Large intestine (tissue), 12 donors: ENCODE measurements at places on chromosomes 5 and 9.
A peak's percentile ranks its signal among the peaks of the same experiment; 100 is the strongest.

- DNase-seq: no peak
Measured at GRCh38 chr9:88917375-88917774, 73.9 kb upstream of the S1PR3 start.

DNA sequence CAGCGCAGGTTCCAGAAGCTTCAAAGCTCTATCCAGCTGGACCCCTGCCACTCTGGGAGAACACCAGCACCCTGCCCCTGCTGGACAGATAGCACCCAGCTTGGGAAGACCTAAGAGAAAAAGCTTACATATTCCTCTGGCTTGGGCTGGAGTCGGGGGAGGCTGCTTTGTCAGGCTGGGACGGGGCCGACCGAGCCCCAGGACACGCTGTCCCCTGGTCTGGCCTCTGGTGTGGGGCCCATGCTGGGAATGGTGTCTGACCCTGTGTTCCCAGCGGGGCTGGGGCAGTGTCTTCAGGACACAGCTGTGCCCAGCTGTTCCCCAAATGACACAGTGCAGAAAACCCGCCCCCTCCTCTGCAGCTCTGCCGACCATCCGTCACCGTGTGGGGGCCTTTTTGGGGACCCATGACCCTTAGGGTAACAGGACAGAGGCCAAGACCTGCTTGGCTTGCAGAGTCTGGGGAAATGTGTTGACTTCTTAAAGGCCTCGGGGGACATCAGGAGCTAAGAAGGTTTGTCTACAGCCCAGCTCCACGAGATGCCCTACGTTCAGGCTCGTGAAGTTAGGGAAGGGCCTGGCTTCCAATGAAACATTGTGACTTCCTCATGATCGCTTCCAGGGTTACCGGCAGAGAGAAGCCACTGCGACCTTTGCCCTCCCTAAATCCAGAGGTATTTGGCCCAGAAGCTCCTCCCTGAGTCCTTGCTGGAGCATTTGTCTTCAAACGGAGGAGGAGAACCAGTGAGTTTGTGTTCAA lies 20.4 kb upstream of the SLC2A6 start:
- DNase-seq: no peak

GRCh38 chr5:107863125-107863524 lies 192.4 kb upstream of the EFNA5 start:
- no peak for DNase-seq

DNA sequence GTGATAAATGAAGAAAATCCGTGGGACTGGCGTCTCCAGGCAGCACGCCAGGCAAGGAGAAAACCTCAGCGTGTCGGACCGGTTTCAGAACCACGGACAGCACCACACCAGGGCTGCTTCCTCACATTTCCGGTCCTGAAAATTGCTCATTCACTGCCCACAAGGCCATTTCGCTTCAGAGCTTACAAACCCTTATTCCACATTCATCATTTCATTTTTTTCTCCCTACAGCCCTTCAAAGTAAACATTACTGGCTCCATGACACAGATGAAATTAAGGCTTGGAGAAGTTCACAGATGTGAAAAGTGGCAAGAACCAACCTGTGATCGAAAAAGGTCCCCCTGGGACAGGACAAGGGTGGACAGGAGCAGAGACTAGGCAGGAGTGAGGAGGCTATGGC lies 1.5 kb upstream of the GPRIN1 start:
- peak; percentile 50 for DNase-seq

GRCh38 chr9:35793461-35793860 lies 2.1 kb downstream of the NPR2 start:
- no peak for DNase-seq

DNA sequence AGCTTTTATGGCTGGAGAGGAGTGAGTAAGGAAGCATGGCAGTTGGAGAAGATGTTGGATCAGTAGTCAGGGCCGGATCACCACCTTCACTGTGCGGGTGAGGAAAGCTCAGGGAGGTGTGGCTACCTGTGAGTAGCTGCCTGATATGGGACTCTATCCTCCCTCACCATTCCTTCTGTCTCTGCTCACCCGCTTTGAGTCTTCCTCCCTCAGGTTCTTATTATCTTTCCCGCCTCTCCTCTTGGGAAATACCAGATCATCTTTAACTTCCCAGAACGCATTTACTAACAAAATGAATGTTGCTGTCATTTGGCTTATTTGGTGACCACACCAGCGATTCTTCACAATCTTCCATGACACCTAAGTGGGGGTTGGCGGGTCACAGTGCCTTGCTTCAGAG lies 140.7 kb upstream of the GPR151 start:
- DNase-seq: no peak

- DNase-seq: no peak
Measured at GRCh38 chr5:171868236-171868635, 82.6 kb downstream of the SMIM23 start.

DNA sequence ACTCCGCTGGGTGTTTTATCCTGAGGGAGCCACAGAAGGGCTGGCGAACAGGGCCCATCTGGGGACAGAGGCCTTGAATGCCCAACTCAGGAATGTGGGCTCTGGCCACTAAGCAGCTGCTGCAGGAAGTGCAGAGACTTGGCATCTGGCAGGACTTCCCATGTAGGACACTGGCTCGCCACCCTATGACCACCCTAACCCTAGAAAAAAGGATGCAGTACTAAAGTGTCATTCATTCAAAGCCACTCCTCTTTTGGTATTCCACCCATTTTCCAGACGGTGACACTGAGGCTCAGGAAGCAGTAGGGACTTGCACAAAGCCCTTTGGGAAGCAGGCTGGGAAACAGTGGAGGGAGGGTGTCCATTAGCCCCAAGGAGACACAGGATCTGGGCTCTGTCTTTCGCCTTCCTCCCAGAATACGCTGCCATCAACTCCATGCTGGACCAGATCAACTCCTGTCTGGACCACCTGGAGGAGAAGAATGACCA lies 3.0 kb downstream of the BBLN start:
- DNase-seq: no peak

- DNase-seq: peak; percentile 60
Measured at GRCh38 chr9:111661802-111662521, 557 bp downstream of the GNG10 start.

DNA sequence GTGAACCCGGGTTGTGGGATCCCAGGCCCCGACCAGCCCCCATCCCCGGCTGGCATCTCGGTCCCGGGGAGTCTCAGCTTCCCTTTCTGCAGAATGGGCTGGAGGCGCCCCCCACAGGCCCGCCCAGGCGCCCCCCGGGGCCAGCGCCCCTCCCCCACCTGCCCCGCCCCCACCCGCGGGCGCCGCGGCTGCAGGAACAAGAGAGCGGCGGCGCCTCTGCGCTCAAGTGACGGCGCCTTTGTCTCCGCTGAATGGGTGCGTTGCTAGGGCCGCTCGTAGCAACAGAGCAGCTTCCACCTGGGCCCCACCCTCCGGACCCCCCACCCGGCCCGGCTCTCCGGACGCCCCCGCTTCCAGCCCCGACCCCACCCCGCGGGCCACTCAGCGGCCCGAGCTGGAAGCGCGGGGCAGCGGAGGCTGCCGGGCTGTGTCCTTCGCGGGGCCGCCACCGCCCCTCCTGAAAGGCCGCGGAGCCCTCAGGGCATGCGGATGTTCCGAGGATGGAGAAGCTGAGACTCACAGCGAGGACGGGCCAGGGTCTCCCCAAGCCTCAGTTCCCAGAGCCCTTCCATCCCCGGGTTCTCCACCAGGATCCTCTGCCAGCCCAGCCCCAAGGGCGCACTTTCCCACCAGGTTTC lies 27.5 kb downstream of the ADGRD2 start:
- no peak for DNase-seq

GRCh38 chr5:155926031-155926430 lies 400.9 kb upstream of the SGCD start:
- DNase-seq: no peak

DNA sequence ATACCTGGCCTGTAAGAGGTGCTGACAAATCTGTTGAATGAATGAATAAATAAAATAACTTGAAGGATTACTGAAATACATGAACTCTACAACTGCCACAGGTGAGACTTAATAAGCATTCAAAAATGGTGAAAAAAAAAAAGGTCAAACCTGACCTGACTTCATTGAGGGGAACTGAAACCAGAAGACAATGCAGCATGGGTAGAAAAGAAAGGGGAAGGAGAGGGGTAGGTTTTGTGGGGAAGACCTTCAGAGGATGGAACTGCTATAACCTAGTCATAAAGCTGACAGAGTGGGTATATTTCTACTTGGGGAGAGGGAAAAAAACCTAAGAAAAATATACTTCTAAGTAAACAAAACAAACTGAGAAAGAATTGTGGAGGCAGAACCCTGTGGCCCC lies 56.6 kb downstream of the RASEF start:
- no peak for DNase-seq

DNA sequence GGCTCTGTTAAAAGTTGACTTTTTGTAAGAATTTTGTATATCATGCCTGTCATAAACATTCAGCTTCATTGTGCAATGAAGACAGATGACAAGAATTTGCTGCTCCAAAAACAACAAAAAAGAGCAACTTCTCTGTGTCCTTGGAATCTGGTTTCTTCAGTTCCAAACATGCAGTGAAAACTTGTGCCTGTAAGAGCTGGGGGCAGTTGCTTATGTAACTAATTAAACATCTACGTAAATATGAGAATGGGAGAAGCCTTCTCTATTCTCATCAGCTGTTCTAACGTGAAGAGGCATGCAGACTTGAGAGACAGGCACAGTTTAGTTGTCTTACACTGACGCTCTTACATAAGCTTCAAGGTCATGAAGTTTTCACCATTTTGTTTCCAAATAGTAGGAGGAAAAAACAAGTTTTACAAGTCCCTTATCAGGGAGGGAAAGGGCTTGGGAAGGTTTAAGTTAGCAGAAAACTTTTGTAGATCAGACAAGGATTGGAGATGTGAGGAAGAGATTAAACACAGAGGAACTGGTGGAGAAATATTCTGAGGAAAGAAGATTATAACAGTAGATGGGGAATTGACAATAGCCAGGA lies 170.4 kb downstream of the RFK start:
- DNase-seq: no peak

DNA sequence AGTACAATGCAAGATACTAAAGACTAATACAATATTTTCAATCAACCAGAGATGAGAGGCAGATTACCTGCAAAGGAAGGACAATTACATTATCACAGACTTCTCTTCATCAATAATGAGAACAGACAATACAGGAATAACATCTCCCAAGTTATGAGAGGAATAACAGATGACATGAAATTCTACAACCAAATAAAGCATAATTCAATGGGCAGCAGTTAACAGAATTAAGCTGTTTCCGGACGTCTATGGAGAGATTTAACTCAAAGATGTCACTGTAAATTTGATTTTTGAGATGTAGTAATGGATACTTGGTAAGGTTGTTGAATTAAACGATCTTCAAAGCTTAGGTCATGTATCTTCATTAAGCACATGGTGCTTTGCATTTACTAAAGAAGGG lies 19.8 kb upstream of the PARP8 start:
- DNase-seq: no peak

DNA sequence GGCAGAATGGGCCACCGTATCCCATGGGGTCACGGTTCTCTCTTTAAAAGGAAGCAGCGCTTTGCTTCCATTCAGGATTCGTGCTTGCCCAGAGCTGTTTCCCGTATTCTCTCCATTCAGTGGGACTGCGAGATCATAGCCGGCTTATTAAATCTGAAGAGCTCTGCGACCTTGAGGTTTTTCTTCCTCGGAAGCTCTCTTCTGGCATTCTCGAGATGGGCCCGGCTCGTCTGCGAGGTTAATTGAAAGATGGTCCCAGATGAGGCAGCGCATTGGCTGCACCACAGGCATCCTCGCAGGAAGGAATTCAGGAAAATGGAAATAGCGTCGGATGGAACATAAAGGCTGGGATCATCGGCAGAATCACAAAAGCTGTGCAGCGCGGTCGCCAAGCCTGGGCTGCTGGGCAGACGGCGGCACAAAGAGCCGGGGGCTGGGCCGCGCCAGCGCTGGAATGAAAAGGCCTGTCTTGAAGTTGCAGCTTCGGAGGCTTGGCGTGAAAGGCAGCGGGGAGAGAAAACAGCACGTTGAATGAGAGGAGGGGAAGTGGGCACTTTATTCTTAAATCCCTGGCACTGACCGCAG lies 236.2 kb downstream of the IRX2 start:
- no peak for DNase-seq

GRCh38 chr9:91954841-91955471 lies 4.9 kb upstream of the ROR2 start:
- DNase-seq: no peak

GRCh38 chr5:139486201-139486600 lies 3.6 kb upstream of the STING1 start:
- no peak for DNase-seq

DNA sequence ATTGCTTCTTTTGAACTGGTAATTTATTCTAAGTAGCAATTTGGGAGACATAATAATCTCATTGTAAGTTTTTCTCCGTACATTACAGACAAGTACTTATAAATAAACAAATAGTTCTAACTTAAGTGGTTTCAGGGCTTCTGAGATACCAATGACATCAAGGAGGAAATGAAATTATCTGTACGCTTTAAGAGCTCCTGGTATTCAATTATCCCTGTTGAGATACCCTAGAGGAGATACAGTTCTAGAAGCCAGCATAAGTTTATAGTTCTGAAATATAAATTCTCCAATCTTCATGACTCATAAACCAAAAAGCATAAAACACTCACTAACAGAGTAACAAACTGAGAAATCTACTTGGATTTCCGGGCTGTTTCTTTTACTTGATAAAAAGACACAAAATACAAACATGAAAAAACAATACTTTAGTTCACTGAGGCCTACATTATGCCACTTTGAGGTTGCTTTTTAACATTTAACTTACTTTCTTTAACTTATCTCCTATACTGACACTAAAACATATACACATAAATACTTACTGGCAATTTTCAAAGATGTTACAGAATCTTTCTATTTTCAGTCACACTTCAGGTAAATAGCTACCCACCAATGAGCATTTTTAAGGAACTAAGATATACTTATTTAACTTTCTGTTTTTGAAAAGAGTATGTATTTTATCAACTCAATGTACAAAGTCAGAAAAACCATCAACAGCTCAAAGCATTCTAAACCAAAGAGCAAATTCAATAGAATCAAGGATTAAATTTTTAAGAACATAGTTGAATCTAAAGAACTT lies 7.5 kb downstream of the DCTN4 start:
- DNase-seq: no peak

- no peak for DNase-seq
Measured at GRCh38 chr9:135080286-135081263, 6.9 kb upstream of the OLFM1 start.

DNA sequence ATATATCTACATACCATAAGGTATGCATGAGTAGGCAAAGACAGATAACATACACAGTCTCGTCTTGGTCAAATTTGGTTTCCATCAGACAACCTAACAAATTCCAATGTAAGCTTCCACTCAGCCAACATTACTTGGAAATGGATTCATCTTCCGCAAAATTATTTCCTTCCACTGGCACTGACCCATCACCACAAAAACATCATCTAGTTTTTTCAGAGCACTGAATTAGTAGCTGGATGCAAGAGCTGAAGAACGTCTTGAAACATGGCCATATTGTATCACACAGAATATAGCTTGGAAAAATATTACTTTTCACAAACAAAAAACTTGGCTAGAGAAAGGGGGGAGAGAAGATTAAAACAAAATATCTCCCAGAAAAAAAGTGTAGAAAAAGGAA lies 73.5 kb downstream of the EFNA5 start:
- no peak for DNase-seq
